ENCODE measurements at places on chromosomes 11 and 22.
A peak's percentile ranks its signal among the peaks of the same experiment; 100 is the strongest.

DNA sequence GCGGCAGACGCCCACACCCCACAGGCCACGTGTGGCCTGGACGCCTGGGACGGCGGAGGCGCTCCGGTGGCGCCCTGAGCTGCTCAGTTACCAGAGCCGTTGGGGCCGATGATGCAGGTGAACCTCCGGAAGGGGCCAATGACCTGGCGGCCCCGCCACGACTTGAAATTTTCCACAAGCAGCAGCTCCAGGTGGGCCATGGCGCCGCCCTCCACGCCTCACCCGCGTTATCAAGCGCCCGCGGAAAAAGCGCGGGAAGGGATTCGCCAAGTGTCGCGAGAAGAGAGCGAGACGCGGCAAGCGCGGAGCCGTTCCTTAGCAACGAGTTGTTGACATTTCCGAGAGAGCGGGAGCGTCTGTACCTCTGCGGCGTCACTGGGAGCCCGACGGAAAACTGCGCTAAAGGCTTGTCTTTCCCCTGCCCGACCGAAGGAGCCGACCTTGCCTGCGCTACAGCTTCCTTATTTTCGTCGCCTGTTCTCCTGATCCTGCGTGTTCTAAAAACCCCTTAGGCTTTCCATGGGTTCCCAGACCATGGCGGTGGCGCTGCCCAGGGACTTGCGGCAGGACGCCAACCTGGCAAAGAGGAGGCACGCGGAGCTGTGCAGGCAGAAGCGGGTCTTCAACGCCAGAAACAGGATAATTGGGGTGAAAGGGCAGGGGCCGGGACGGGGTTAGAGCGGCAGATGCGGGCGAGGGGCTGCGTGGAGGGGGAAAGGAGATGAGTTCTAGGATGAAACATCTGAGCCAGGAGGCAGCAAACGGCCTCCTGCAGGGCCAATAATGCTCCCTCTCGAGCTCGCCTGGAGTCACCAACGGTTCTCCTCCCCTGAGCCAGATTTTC lies at the start of the genes RIBC2 and SMC1B:
Gene RIBC2 (plus strand): TSS at position 326 of the 844 bp plus-strand sequence. CDS start 194 bp downstream, at position 520.
Gene SMC1B (minus strand): TSS at position 232 of the 844 bp plus-strand sequence. CDS start 32 bp downstream, at position 200.
- peak; percentile 85 for DNase-seq

DNA sequence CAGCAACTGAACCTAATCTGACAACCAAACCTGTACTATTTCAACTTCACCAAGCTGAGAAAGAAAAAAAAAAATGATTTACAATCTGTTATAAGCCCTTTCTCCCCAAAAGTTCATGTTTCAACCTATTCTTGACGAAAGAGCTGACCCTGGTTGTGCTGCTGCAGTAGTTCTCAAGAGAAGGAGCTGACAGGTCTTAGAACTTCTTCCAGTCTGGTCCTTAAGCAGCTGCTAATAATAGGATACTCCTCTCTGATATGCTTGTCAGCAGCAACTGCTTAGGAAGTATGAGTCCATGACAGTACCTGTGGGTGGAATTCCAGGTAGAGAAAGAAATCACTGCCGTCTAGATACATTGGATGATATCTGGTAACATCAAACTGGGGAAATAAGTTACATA lies 735.1 kb upstream of the CCDC90B start:
- DNase-seq = no peak

- no peak for DNase-seq
Observed at GRCh38 chr11:63488789-63489188, 2.2 kb downstream of the PLAAT5 start.

DNA sequence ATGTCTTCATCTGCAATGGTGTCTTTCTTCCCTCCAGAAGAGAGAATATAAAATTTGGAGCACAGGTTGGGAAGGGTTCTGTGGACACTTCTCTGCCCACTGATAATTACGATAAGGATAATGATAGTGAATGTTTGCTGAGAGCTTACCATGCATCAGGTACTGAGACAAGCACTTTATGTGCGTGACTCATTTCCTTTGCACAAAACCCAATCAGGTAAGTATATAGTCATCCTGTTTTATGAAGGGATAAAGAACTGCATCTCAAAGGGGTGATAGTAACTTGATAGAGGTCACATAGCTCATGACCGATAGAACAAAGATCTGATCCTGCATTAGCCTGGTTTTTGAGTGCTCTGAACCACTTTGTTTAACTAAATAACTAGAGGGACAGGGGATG lies 9.4 kb downstream of the DRD2 start:
- DNase-seq = no peak

GRCh38 chr22:35961480-35962295 lies 66.9 kb downstream of the RBFOX2 start:
- DNase-seq = no peak

DNA sequence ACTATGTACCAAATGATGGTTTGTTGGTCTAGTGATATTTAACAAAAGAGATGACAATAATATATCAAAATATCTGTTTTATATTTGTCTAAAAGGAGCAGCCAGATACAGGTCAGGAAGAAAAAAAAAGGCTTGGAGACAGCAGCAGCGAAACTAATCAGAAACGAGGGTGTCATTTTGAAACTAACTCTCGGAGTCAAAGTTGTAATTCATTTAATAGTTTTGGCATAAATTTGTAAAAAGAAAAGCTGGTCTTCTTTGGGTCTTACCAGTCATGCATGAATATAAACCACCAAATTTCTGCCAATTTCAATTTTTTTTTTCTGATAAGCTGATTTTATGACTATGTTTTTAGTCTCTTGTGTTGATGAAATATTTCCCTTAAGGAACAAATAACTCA lies 25.5 kb downstream of the NPAT start:
- no peak for DNase-seq

GRCh38 chr11:60498853-60499252 lies 6.3 kb downstream of the MS4A12 start:
- DNase-seq = no peak

- no peak for DNase-seq
Observed at GRCh38 chr22:48503876-48504275, 1323.8 kb downstream of the BRD1 start.

- no peak for DNase-seq
Observed at GRCh38 chr11:128299132-128299726, 288.1 kb downstream of the ETS1 start.

GRCh38 chr11:76603202-76603601 lies 67.3 kb downstream of the LRRC32 start:
- DNase-seq = no peak

DNA sequence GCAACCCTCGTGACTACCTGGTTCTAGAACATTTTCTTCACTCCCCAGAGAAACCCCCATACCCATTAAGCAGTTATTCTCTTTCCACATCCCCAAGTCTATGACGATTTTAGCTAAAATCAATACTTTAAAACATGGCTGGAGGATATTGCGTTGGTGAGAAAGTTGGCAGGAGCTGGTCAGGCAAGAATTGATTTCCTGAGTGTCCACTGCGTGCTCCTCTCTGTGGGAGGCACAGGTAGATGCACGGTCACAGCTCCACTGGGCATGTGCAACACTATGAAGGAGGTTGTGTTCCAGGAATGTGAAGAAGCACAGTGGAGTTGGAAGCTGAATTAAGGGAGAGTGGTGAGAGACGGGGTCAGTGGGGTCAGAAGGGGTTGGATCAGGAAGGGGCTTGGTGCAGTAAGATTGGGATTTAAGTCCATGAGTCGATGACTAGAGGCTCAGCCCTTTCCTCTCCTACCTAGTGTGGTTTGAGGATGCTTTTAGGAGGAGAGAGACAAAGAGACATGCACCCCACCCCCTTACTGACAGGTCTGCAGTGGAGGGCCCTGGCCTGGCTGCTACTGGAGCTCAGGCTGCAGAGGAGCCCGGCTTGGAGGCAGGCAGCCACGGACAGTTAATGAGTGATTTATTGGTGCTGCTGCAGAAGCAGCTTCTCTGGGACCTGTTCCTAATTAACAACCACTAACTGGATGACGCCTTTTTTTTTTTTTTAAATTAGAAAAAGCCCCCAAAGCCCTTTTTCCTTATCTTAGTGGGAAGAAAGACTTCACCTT lies 395.6 kb downstream of the TENM4 start:
- no peak for DNase-seq

DNA sequence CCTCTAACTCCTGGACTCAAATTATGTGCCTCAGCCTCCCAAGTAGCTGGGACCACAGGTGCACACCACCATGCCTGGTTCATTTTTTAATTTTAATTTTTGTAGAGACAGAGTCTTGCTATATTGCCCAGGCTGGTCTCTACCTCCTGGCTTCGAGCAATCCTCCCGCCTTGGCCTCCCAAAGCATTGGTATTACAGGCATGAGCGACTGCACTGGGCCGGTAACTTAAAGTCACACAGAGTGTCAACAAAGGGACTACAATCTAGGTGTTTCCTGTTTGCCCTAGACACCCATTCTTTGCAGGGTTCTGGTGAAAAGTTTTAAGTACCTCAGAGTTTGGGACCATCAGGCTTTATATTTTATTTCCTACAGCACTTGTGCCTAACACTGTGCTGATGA lies 8.4 kb downstream of the UVRAG start:
- DNase-seq = no peak

DNA sequence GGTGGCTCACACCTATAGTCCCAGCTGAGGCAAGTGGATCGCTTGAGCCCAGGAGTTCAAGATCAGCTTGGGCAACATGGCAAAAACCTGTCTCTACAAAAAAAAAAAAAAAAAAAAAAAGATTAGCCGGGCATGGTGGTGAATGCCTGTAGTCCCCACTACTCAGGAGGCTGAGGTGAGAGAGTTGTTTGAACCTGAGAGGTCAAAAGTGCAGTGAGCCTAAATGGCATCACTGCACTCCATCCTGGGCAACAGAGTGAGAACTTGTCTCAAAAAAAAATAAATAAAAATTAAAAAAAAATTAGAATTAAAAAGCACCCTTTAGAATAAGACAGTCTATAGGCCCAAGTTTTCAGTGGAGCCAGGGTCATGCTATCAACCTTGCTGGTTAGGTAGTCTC lies 95.5 kb downstream of the PDHX start:
- DNase-seq = no peak

DNA sequence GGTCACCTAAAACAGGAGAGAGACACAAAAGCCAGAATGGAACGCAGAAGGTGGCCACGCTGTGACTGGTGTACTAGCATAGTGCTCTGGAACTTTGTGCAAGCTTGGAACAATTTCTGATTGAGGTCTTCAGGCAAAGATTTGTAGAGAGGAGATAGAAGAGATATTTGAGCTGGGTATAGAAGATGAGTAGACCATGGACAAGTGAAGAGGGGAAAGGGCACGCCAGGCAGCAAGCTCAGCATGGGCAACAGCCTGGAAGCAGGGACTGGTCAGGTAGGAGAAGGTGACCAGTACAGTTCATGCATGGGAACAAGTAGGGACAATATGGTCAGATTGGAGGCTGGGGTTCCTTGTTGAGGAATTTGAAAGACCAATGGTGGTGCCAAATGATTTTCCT lies 24.4 kb downstream of the MYO18B start:
- DNase-seq = no peak

- DNase-seq = no peak
Observed at GRCh38 chr22:23313791-23314567, 133.7 kb downstream of the BCR start.

GRCh38 chr11:46475926-46476545 lies 84.5 kb upstream of the CHRM4 start:
- DNase-seq = no peak

- DNase-seq = no peak
Observed at GRCh38 chr22:39311592-39312400, 7.6 kb downstream of the RPL3 start.

GRCh38 chr11:69909561-69910518 lies 90.6 kb upstream of the FGF3 start:
- no peak for DNase-seq

GRCh38 chr11:70185348-70186055 lies 17.6 kb upstream of the FADD start:
- DNase-seq = no peak

- no peak for DNase-seq
Observed at GRCh38 chr22:37967147-37967546, 13.6 kb downstream of the POLR2F start.
